NCI-H2081 treated with DMSO at 0.1 percent for 48 hours (cell line): ENCODE measurements at places on chromosomes 2 and 18.

- DNase-seq, result no peak
Observed at GRCh38 chr2:15869871-15870270, 70.5 kb upstream of the MYCN start.

DNA sequence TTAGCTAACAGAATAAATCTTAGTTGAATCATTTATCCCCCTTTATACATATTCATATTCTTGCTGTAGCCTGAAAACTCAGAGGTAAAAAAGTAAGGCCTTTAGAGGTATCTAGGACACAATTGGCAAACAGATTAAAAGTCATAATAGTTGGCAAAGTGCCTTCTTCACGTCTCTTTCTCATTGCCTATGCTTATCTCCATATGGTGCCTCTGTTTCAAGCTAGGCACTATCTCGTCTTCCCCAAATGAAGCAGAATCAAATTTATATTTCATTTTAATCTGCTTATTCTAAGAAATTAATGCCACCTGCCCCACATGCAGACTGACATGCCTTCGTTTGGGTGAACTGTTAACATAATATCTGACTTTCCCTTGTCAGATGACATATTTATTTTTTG, 245.4 kb downstream of the CDH2 start:
- DNase-seq, result no peak

DNA sequence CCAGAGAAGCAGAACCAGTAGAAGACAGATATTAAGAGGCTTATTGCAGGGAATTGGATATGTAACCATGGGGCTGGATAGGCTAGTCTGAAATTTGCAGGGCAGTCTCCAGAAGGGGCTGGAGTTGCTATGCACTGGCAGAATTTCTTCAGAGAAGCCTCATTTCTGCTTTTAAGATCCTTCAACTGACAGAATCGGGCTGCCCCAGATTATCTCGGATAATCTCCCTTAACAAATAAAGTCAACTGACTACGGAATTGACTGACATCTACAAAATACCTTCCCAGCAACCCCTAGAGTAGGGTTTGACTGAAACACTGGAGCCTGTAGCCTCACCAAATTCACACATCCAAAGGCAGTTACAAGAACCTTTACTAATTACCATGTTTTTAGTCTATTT, 136.4 kb downstream of the SOCS6 start:
- no peak for DNase-seq

- no peak for DNase-seq
Observed at GRCh38 chr2:183671233-183671632, 547.0 kb downstream of the NUP35 start.
